ENCODE measurements at places on chromosomes 13 and 19.

DNA sequence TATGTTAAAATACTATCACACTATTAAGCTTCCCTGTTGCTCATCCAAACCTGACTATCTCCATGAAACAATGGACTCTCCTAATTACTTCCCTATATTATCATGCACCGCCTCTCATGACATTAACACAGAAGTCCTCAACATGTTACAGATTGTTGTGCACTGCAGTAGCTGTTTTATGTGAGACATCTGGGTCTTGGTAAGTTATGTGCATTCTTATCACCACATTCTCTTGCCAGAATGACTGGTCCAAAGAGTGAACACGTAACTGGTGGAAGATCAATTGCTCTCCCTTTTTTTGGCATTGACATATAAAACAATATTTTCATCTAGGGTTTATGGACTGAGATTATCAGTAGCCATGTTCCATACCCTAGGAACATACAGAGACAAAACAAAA lies 59.4 kb downstream of the POSTN start:
- no peak for DNase-seq

DNA sequence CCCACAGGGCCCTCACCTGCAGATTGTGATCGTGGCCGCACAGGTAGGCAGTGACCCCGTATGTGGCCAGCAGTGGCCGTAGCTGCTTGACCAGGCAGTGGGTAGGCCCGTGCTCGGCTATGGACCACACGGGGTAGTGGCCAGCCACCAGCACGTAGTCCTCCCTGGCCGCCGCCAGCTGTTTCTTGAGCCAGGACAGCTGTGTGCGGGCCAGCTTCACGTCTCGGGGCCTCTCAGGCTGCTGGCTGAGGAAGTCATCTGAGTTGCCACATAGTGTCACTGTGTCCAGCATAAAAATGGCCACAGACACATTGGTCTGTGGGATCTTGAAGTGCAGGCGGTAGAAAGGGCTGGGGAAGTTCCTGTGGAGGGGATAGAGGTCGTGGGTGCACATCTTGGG lies 1.2 kb downstream of the ACP5 start:
- DNase-seq = no peak

GRCh38 chr19:16571822-16572331 lies 338 bp downstream of the SLC35E1 start:
- no peak for DNase-seq

DNA sequence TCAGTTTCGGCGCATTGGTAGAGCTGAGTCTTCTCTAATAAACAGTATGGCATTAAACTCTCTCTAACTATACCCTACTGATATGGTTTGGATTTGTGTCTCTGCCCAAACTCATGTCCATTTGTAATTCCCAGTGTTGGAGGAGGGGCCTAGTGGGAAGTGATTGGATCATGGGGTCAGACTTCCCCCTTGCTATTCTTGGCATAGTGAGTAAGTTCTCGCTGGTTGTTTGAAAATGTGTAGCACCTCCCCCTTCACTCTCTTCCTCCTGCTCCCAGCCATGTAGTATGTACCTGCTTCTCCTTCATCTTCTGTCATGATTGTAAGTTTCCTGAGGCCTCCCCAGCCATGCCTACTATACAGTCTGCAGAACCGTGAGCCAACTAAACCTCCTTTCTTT lies 682.7 kb upstream of the ARGLU1 start:
- DNase-seq = no peak

DNA sequence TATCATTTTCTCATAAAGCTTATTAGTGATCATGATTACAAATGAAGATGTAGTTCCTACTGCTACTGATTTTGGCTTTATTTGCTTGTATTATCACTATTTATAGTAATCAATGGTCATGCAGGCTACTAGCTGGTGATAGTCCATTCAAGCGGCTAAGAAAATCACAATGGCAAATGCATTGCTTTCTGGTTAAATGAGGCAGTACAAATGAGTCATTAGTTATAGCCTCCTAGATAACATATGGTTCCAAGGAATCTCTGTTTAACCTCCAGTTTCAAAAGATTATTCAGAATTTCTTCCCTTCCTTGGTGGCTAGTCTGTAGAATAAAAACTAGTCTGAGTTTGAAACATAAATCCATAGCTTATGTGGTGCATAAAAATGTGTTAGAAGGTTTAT lies 141.3 kb upstream of the HTR2A start:
- DNase-seq = no peak

- DNase-seq = no peak
These were observed 6.4 kb downstream of the LTBP4 start for GRCh38 chr19:40607311-40608239.

DNA sequence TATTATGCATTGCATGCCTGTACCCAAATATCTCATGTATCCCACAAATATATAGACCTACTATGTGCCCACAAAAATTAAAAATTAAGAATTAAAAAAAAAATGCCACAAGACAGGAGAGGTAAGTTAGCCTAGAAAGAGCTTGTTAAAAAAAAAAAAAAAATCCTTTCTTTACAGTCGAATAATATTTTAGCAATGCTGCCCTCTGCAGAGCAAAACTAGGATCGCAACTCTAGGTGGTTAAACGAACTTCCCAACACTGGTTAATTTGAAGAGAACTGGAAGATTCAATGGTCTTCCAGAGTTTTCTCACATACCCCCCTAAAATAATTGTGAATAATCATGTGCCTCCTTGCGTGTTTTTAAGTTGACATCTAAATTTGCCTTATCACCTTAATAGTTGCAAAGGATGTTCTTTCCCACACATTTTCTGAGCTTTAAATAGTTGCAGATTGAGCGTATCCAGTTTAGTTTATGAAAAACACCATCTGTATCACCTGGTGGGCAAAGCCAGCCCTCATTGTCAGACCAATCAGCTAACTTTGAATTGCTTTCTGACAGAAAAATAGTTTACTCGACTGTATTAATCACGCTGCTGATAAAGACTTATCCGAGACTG lies 47.4 kb upstream of the RCBTB2 start:
- DNase-seq = peak; percentile 78

GRCh38 chr19:41911889-41912731 lies 16.1 kb downstream of the ERFL start:
- DNase-seq = no peak

- no peak for DNase-seq
These were observed 24.6 kb downstream of the ZMYM5 start for GRCh38 chr13:19838865-19839275.

- DNase-seq = no peak
These were observed 2.2 kb downstream of the ANKRD10 start for GRCh38 chr13:110912651-110913051.

- DNase-seq = no peak
These were observed 90.0 kb downstream of the CAB39L start for GRCh38 chr13:49353908-49354307.

DNA sequence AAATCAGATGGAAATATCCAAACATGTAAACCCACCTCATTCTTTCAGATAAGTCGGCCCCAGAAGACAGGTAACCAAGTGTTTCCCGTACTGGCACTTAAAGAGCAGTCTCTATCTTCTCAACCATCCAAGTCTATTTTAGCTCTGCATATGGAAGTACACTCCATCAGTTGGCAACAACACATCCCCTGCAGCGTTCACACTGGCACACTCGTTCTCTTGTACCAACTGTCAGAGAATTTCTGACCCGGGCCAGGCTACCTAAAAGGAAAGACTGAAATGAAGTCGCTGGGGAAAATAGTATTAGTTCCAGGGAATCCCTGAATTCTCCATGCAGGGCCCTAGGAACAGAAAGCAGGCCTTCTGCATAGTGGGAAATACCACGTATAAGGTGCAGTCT lies 109.3 kb downstream of the RXFP2 start:
- no peak for DNase-seq

Data from activated gamma-delta T cell treated with Interleukin-2 at 50 U/mL for 16 hours (primary cell).